MCF 10A (cell line): ENCODE measurements at places on chromosomes 12 and 14.

- peak; percentile 84 for DNase-seq
Observed at GRCh38 chr12:132614861-132615578, 3.6 kb upstream of the P2RX2 start.

GRCh38 chr14:76842414-76842813 lies 16.2 kb downstream of the LRRC74A start:
- no peak for DNase-seq

GRCh38 chr12:130975116-130975515 lies 21.4 kb downstream of the ADGRD1 start:
- no peak for DNase-seq

GRCh38 chr12:109462868-109463692 lies 14.0 kb downstream of the KCTD10 start:
- DNase-seq: peak; percentile 91

DNA sequence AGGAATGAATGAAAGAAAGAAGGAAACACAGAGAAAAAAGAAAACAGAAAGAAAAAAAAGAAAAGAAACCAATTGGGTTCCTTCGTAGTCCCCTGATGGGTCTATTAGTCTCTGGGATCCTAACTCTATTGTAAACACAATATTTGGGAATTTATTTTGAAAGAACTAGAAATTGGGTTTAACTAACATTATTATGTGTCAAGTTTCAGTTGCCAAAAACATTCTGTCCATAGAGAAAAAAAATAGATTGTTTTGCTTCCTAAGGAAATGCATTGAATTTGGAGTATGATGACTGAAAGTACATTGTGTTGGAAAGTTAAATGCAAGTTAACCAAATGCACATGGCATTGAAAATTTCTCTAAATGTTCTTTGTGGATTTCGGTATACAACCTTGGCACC lies 52.8 kb upstream of the PPP1R12A start:
- DNase-seq: no peak

DNA sequence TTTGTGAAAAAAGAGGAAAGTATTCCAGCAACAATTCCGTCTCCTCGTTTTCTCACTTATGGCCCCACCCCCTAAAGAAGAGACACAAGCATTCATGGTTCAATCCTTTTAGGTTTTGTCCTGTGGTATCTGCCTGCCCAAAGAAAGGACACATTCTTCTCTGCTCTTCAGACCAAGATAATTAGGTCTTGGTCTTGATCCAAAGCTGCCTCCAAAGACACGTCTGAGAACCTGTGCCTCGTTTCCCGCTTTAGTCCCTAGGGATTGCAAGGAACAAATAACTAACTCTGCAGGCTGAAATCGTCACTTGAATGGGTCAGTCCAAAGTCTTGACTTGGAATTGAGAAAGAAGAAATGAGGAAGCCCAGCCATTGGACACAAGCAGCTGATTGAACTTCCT lies 202.7 kb upstream of the FAR2 start:
- no peak for DNase-seq

- DNase-seq: no peak
Observed at GRCh38 chr12:17528394-17528793, 561.6 kb downstream of the RERGL start.

DNA sequence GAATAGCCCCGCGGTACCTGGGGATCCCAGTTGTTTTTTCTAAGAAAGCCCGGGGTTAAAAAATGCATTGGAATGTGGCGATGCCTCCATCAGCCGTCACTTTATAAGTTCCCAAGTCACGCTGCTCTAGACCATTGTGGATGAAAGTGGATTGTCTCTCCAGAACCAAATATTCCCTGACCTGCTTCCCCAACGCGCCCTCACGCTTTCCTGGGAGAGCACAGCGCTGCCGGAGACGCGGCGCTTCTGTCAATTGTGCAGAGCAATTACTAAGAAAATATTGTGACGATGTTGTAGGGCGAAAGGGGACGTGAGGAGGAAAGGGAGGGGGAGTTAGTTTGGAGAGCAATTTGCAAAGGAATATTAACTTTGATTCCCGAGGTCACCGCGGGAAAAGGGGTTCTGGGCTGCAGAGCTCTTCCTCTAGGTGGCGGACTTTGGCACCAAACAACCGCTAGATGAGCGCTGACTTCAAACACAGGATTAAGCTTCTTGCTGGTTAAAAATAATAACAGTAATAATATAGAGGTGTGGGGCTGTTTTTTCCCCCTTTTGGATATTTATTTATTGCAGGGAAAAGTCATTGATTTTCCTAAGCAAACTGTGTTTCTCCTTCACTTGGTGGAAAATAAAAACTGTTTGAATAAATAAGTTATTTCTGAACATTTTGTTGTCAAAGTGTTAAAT lies 9.6 kb upstream of the FOXG1 start:
- peak; percentile 60 for DNase-seq

DNA sequence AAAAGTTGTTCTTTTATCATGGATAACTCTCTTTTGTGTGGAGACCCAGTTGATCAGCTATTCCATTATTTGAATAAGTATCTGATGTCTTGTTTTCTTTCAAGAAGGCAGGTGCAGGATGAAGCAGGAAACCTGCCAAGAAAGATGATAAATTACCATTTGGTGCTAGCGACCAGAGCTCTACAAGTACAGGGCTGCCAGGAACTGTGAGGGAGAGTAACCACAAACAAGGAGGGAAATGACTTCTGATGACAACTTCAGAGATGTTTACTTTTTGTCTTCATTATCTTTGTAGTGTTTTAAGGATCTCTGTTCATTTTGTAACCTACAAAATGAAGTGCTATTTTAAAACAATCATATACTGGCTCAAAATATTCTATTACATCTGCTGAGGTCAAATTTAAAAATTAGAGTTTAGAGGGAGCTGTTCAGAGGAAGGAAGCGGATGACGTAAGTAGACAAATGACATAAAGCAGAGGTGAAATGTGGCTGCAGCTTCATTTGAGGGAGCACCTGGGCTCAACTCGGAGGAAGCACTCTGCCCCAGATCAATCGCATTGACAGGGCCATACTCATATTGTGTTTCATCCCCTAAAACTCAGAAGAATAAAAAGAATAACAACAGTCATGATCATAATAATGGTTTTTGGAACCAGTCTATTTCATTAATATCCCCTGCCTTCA lies 226.8 kb downstream of the C12orf42 start:
- DNase-seq: no peak

DNA sequence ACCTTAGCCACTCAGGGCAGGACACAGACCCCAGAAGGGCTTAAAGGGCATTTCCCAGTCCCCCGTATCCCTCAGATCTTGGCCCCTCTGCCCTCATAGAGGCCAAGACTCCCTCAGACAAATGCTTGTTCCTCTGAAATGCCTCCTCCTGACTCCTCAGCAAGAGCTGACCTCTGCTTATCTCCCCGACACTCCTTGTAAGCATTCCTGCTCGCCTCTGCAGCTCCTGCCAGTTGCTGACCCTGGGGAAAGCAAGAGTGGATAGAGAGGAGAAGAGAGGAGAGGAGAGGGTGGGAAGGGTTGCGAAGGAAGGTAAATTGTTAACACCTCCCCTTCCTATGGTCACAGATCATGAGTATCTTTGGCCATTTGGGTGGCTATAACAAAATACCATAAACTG lies 7.1 kb downstream of the SERPINA5 start:
- no peak for DNase-seq

GRCh38 chr12:105443802-105444652 lies 113.5 kb downstream of the C12orf75 start:
- DNase-seq: no peak

DNA sequence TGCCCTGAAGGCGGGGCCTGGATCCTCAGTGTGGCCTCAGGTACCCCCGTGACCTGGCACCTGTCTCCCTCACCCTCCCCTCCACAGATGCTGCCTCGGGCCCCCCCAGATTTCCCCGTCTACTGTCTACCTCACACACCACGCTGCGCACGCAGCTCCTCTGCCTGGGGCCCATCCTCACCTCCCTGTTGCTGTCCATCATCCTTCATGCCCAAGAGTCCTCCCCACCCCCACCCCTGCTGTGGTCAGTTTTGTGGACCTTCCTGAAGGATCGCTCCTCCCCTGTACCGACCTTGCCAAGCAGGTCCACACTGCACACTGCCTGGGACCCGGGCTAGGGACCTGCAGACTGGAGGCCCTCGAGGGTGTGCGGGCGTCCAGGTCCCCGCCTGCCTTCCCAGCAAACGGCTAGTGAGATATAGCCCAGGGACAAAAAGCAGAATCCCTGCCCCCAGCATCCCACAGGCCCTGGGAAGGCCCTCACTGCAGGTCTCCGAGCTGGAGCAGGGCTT lies 197.4 kb upstream of the DIO3 start:
- no peak for DNase-seq

GRCh38 chr14:45242706-45243105 lies 10.3 kb downstream of the MIS18BP1 start:
- no peak for DNase-seq
